ENCODE measurements at places on chromosomes 12 and 14. TPM values are rescaled to one million over a fixed set of nuclear protein-coding genes. Genes with fewer than 3 reads are reported as not detected.

GRCh38 chr12:52280319-52280795, 5.9 kb downstream of the KRT86 start:
- H3K36me3 ChIP-seq = no peaks in the 10 kb centered on the region
- peaks cover 76% of the 10 kb centered on the region for H3K4me1 ChIP-seq
- peak; percentile 93 for DNase-seq
- no peaks in the 10 kb centered on the region for H3K27me3 ChIP-seq
- peak overlapping the region; percentile 40 for H3K4me3 ChIP-seq

DNA sequence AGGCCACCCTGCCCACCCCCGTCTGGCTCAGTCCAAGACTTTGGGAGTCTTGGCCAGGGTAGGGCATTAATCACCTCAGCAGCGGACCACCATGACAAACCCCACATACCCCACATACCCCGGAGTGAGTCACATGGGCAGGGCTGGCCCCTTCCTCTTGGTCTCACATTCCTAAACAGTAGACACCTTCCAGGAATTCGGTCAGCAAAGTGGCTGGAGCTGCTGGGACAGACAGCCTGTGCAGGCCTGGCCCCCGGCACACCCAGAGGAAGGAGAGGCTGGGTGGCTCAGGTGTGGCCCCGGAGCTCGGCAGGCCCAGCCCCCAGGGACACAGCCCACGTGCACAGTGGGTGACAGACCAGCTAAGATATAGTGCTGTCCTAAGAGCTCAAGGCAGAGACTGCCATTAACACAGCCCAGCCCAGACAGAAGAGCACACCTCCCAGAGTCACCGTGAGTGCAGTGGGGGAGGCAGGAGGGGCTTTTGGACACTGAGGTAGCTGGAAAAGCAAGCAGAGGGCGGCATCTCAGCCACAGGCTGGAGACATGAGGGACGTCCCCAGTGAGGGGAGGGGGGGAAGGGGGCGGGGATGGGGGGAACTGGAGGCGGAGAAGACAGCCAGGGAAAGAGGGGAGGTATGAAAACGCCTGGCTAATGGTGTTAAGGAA, 24.0 kb downstream of the CCDC85C start:
- H3K27me3 ChIP-seq = no peaks in the 10 kb centered on the region
- H3K36me3 ChIP-seq = no peaks in the 10 kb centered on the region
- H3K4me3 ChIP-seq = peak overlapping the region; percentile 29
- H3K27ac ChIP-seq = peak overlapping the region; percentile 95

DNA sequence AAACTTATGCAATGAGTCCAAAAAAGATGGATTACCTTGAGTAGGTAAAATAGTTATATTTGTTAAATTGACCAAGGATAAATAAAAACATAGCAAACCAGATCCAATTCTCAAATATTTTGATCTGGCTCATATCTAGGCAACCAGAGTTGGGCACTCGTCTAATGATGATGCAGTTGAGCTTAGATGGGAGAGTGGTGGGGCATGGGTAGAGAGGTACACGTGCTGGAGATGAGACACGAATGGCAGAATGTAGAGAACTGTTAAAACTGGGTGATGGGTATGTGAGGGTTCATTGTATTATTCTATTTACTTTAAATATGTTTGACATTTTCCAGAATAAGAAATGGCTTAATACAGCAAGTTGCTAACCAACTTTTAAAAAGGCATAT, 7.6 kb upstream of the RNF34 start:
- H3K4me3 ChIP-seq = no peak overlapping the region
- H3K27ac ChIP-seq = no peak overlapping the region
- DNase-seq = no peak
- no peaks in the 10 kb centered on the region for H3K36me3 ChIP-seq
- no peaks in the 10 kb centered on the region for H3K27me3 ChIP-seq
- H3K4me1 ChIP-seq = no peaks in the 10 kb centered on the region

- H3K27ac ChIP-seq = no peak overlapping the region
- no peak overlapping the region for H3K4me3 ChIP-seq
- H3K36me3 ChIP-seq = no peaks in the 10 kb centered on the region
- no peaks in the 10 kb centered on the region for H3K27me3 ChIP-seq
- DNase-seq = no peak
These were observed 592.7 kb downstream of the ETNK1 start for GRCh38 chr12:23217667-23218066.

- H3K4me1 ChIP-seq = peaks cover 19% of the 10 kb centered on the region
- H3K27ac ChIP-seq = peak overlapping the region; percentile 54
- H3K36me3 ChIP-seq = no peaks in the 10 kb centered on the region
- DNase-seq = no peak
- no peaks in the 10 kb centered on the region for H3K27me3 ChIP-seq
These were observed 202 bp downstream of the YAF2 start for GRCh38 chr12:42237853-42238239.

DNA sequence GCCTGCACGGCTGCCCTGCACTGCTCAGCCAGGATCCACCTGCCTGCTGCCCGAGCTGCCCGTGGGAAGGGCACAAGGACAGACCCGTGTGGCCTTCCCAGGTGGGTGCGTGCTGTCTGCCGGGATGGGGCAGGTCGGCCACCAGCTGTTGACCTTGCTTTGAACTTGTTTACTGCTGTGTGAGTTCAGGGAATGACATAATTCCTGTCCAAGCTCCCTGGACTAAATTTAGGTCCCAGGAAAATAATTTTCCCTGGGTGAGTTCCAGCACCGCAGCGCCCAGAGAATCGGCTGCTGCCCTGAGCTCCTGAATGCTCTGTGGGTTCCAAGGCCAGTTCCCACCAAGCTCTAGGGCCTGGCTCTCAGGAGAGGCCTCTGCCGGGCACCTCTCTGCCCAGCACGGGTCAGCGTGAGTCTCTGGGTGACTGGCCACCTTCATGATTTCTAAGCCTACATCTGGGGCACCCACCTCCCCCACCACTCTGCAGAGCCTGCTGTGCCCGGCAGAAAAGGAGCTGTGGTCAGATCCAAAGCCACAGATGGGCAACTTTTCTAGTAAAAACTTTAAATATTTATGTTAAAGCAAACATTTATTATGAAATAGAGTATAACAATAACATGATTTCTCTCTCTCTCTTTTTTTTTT, 27.2 kb upstream of the MLXIP start:
- no peaks in the 10 kb centered on the region for H3K27me3 ChIP-seq
- no peaks in the 10 kb centered on the region for H3K4me1 ChIP-seq
- no peak overlapping the region for H3K4me3 ChIP-seq
- no peaks in the 10 kb centered on the region for H3K36me3 ChIP-seq

DNA sequence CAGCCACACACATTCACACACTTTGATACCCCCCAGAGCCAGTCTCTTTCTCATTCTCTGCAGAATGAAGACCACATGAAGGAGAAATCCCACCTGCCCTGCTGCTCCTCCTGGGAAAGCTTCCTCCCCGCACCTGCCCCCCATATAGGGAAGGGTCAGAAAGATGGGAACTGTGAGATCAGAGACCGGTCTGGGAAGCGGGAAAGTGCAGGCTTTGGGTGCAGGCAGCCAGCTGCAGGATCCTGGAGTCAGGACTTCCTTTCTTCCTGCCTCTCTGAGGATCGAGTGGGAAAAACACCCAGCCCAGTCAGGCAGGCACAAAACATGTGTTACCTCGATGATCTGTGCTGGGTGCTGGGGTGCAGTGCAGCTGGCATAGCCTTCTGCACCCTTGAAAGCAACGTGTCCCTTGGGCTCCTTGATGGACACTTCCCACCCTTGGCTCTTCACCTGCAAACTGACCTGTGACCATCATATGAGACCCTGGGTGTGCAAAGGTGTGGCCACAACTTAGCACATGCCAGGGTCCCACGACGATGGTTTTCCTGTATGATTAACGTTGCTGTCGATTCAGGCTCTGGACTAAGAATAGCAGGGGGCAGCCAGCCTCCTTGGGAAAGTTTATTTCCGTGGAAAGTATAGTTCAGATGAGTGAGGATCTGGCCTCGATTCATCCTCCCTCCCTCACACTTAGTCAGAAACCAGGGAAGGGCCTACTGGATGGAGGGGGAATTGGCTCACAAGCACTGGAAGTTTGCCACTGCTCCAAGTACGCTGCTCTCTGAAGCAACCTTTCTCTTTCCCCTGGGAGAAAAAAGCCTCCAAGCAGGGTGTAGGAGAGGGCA, 105.4 kb upstream of the MED13L start:
- no peak overlapping the region for H3K27ac ChIP-seq
- DNase-seq = no peak
- no peaks in the 10 kb centered on the region for H3K27me3 ChIP-seq
- peaks cover 39% of the 10 kb centered on the region for H3K4me1 ChIP-seq

DNA sequence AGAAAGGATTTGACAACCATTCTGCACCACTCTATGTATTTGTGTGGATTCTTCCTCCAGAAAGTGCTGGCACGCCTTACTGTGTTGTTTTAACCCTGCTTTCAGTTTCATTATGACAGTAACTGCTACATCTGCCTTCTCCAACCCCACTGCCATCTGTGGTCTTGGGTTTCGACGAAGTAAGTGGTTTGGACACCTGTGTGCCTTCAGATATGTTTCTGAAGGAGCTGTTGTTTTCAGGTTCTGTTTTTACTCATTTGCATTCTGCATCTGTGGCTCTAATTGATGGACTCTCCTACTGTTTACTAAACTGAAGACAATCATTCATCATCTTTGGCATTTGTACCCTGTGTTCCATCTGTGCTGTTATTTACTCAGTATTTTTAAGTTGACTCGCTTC, 4.1 kb downstream of the TSHR start:
- no peak overlapping the region for H3K27ac ChIP-seq
- no peak for DNase-seq
- no peak overlapping the region for H3K4me3 ChIP-seq
- peaks cover 10% of the 10 kb centered on the region for H3K27me3 ChIP-seq

DNA sequence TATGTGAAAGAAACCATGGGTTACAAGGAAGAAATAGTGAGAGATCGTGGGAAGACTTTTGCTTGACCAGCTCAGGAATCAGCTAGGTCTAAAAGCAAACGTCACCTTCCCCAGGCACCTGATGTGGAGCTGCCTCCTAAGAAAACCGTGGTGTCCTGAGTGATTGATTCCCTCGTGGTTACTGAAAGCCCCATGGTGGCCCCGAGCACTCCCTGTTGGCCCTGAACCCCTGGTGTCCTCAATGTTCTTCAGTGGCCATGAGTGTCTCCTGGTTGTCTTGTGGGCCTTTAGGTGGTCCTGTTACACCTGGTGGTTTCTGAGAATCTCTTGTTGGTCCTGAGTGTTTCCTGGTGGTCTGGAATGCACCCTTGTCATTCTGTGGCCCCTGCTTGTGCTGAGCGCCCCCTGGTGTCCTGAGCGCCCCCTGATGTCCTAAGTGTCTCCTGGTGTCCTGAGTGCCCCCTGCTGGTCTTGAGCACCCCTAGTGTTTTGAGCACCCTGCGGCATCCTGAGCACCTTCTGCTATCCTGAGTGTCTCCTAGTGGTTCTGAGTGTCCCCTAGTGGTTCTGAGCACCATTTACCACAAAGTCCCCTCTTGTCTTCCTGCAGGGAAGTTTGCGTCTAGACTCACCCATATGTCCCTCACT, 518.7 kb downstream of the TMEM121 start:
- H3K27ac ChIP-seq = no peak overlapping the region
- no peaks in the 10 kb centered on the region for H3K4me1 ChIP-seq
- no peaks in the 10 kb centered on the region for H3K36me3 ChIP-seq
- DNase-seq = peak; percentile 7
- no peak overlapping the region for H3K4me3 ChIP-seq

DNA sequence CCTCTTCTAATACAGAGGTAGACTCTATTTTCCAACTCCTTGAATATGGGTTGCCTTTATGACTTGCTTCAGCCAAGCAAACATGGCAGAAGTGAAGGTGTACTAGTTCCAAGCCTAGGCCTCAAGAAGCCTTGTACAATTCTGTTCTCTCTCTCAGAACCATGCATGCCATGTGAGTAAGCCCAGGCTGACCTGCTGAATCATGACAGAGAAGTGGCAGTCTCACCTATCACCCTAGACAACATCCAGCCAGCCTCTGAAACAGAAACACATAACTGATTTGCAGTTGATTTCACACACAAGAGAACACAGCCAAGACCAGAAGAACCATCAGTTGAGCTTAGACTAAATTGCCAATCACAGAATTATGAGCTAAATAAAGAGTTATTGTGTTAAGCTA, 157.2 kb downstream of the GARIN6 start:
- DNase-seq = no peak
- no peaks in the 10 kb centered on the region for H3K4me1 ChIP-seq
- H3K27ac ChIP-seq = no peak overlapping the region
- no peak overlapping the region for H3K4me3 ChIP-seq
- no peaks in the 10 kb centered on the region for H3K36me3 ChIP-seq

GRCh38 chr12:1459339-1459738, 135.0 kb downstream of the FBXL14 start:
- no peak for DNase-seq
- H3K36me3 ChIP-seq = no peaks in the 10 kb centered on the region
- H3K4me1 ChIP-seq = no peaks in the 10 kb centered on the region

DNA sequence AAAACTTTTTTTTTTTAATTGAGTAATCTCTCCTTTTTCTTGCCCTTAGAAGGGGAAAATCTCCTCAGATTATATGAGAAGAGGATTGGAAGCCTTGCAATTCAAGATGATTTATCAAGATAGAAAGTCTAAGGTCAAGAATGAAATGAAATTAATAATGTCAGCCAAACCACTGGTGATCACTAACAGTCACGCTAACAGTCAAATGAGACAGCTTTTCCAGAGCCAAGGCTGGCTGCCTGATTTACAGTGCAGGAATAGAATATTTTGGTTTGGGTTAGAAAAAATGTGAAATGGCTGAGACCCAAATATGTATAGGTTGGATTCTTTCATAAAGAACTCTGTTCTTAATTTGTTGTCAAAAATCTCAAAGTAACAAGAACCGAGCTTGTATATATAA, 204.3 kb downstream of the PPM1H start:
- no peak for DNase-seq
- H3K4me3 ChIP-seq = no peak overlapping the region
- H3K4me1 ChIP-seq = peaks cover 83% of the 10 kb centered on the region
- no peaks in the 10 kb centered on the region for H3K36me3 ChIP-seq
- no peaks in the 10 kb centered on the region for H3K27me3 ChIP-seq
- H3K27ac ChIP-seq = peak overlapping the region; percentile 96

CARMIL3 gene
- total RNA-seq = not detected

SLC16A7 gene
- 5.0 TPM for total RNA-seq

SLC17A8 gene
- not detected for total RNA-seq

KRT1 gene
- total RNA-seq = not detected

RNASE3 gene
- total RNA-seq = not detected

ANKS1B gene
- not detected for total RNA-seq

SLC6A15 gene
- total RNA-seq = not detected

NFATC4 gene
- total RNA-seq = 76.3 TPM

NFE2 gene
- total RNA-seq = 1.5 TPM

CD27 gene
- not detected for total RNA-seq

DAO gene
- total RNA-seq = not detected

CAPS2 gene
- total RNA-seq = 19.8 TPM

PRICKLE1 gene
- total RNA-seq = 7.0 TPM
